ENCODE measurements at places on chromosomes 2 and 18.

GRCh38 chr2:105215586-105216192, 25.9 kb upstream of the GPR45 start:
- DNase-seq = no peak

- no peak for DNase-seq
Observed at GRCh38 chr18:13791181-13791580, 32.8 kb upstream of the MC5R start.

DNA sequence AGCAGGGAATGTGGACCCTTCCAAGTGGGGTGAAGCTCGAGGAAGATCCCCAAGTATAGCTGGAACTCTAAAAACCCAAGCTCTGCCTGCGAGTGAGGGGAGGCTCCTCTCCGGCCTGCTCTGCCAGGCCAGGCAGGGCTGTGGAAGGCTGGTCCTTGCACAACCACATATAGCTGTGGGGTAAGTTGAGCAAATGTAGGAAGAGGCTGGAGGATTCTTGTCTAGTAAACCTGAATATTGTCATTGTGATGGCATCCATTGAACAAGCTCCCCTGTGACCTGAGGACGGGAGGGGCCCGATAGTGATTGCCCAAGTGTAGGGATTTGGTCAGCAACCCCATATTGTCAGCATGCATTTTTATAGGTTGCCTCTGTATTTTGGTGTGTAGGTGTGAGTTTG, 103.0 kb downstream of the ACKR3 start:
- no peak for DNase-seq

- DNase-seq = no peak
Observed at GRCh38 chr2:181140414-181140813, 160.0 kb downstream of the UBE2E3 start.

DNA sequence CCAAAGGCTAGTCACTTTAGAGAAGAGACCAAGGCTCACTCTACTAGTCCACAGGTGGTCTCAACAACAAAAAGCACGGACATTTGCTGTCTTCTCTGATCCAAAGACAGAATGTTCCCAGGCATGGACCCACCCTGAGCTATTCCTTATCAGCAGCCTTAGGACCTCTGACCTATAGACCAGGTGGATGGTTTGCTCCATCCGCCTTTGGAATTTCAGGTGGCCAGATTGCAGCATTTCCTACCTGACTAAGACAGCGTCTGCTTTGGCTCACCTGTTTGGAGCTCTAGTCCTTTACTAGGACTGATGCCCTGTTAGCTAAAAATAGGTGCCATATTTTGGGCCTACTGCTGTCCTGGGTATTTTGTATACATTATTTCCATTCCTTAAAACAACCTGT, 44.6 kb upstream of the LRP2 start:
- no peak for DNase-seq

DNA sequence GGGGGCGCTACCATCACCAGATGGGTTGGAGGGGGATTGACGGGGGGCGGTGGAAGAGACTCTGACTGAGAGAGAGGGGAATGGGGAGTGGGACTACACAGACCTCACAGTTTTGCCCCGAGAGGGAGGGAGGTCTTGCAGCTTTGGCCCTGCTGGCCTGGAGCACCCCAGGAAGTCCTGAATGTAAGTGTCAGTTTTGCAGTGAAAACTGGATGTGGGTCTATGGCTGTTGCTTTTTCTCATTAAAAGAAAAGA, 2.4 kb downstream of the TCF7L1 start:
- DNase-seq = no peak

DNA sequence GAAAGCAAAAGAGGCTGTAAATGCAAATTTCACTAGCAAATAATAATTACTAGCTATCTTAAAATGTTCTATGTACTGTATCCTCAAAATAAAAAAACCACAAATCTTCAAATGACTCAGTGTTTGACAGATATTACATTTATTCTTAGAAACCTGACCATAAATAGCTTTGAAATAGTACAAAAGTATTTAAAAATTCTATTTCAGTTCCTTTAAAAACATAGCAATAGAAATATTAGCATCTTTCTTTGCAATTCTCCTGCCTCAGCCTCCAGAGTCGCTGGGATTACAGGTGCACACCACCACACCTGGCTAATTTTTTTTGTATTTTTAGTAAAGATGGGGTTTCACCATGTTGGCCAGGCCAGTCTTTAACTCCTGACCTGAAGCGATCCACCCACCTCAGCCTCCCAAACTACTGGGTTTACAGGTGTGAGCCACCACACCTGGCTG, 50.6 kb downstream of the MSH6 start:
- no peak for DNase-seq

GRCh38 chr2:61125798-61126197, 36.2 kb upstream of the C2orf74 start:
- DNase-seq = no peak

DNA sequence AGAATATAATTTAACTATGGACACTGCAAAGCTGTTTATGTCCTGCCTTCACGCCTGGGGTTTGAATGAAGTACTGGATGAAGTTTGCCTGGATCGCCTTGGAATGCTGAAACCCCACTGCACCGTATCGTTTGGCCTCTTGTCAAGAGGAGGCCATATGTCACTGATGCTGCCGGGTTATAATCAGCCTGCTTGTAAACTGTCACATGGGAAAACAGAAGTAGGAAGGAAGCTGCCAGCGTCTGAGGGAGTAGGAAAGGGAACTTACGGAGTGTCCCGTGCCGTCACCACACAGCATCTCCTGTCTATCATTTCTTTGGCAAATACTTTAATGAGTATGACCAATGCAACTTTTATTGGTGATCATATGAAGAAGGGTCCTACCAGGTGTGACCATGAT, 105.8 kb downstream of the WDR7 start:
- DNase-seq = peak; percentile 0

DNA sequence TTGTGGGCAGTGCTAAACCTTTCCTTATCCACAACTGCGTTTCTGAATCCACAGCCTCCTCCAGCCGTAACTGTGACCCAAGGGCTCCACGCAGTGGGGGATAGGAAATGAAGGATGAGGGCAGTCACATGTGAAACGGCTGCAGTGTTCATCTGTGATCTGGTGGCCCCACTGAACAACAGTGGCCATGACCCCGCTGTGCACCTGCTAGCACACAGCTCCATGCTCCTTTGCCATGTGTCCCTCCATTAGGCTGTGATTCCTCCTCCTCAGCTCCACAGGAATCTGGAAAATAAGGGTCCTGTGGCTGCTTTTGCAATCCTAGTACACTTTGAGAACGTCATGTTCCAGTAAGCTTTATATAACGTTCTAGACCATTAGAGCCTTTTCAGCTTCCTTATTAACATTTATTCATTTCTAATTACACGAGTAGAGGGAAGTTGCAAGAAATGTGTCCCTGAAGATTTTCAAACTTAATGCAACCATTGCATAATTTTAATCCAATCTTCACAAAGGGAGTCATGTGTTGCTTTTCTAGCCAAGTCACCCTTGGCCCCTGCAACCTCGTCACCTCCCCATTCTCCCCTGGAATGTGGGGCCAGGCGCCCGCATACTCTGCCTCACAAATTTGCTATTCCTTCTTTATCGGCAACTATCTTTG, 7.1 kb upstream of the NAPG start:
- peak; percentile 87 for DNase-seq

- no peak for DNase-seq
Observed at GRCh38 chr2:1170241-1170640, 219.6 kb downstream of the SNTG2 start.

Data from hippocampal formation (tissue), 2 donors.